ENCODE measurements at places on chromosomes 6 and 20.

DNA sequence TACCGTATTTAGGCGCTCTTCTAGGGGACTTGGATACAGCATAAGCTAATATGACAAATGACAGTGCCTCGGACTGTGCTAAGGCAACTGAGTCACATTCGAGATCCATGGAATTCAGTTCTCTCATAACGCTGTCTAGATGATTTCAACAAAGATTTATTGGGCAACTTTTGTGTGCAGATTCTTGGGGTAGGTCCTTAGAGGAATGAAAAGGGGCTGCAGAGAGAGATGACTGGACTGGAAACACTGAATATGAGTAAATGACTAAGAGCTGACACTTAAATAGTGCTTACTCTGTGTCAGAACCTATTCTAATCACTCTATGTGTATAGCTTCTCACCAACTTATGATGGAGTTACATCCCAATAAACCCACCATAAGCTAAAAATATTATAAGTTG lies 36.4 kb upstream of the MARCKS start:
- no peak for DNase-seq

DNA sequence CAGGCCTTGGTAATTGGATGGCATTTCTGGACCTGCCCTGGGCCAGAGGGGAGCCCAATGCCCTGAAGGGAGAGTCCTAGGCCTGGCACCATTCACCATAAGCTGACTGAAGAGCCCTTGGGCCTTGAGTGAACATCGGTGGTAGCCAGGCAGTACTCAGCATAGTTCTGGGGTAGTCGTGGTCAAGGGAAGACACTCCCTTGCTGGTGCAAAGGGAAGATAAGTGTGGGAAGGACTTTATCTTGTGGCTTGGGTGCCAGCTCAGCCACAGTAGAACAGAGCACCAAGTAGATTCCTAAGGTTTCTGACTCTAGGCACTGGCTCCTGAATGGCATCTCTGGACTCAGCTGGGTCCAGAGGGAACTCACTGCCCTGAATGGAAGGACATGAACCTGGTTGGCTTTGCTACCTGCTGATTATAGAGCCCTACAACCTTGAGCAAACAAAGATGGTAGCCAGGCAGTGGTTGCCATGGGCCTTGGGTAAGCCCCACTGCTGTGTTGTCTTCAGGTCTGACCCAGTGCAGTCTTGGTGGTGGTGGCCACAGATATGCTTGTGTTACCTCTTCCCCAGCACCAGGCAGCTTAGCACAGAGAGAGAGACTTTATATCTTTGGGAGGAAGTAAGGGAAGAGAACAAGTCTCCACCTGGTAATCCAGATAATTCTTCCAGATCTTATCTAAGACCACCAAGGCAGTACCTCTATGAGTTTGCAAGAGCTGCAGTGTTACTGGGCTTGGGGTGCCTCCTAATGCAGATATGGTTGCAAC lies 83.5 kb downstream of the PRDM13 start:
- no peak for DNase-seq

- DNase-seq: no peak
Observed at GRCh38 chr6:93779086-93779841, 359.9 kb upstream of the EPHA7 start.

- DNase-seq: no peak
Observed at GRCh38 chr6:157131250-157131649, 192.1 kb downstream of the TMEM242 start.

DNA sequence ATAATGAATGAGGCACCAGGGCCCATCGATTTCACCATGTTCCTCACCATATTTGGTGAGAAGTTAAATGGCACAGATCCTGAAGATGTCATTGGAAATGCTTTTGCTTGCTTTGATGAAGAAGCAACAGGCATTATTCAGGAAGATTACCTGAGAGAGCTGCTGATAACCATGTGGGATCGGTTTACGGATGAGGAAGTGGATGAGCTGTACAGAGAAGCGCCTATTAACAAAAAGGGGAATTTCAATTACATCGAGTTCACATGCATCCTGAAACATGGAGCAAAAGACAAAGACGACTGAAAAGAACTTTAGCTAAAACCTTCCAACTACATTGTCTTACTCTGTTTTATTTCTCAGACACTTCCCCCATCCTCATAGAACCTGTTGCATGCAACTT lies 21.6 kb upstream of the ZBTB22 start:
- no peak for DNase-seq

- no peak for DNase-seq
Observed at GRCh38 chr6:12439296-12439695, 149.1 kb downstream of the EDN1 start.

- no peak for DNase-seq
Observed at GRCh38 chr6:18493382-18493891, 106.3 kb downstream of the RNF144B start.

- DNase-seq: no peak
Observed at GRCh38 chr6:18100296-18100695, 22.2 kb downstream of the NHLRC1 start.

GRCh38 chr20:51497542-51498467 lies 44.7 kb downstream of the NFATC2 start:
- DNase-seq: peak; percentile 86

DNA sequence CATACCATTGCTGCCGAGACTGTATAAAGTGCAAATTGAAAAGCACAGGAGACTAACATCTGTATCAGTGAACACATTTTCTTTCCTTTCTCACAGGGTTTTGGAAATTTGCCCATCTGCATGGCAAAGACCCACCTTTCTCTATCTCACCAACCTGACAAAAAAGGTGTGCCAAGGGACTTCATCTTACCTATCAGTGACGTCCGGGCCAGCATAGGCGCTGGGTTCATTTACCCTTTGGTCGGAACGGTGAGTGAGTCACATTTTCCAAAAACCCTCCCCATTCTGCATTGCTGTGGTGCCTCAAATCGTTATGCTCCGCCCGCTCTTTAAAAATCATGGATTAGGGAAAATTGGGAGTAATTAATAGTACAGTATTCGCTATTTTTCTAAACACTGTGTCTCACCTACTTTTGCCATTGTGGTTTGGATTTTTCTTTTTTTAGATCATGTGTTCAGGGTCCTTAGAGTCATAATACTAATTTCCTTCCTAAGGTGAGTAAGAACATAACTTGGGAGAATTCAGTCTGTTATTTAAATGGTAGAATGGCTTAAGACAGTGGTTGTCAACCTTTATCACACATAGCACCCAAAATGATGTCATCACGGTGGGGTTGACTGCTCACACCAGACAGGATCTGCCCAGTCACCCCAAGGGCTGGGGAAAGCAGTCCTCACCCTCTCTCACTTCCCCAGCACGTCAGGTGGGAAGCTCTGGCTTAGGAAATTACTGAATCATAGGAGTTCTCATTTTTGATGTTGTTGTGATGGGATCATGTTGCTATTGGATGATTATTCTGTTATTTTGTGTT lies 171.6 kb downstream of the MTHFD1L start:
- DNase-seq: peak; percentile 35

- DNase-seq: peak; percentile 3
Observed at GRCh38 chr6:89859744-89860143, 30.1 kb downstream of the CASP8AP2 start.

DNA sequence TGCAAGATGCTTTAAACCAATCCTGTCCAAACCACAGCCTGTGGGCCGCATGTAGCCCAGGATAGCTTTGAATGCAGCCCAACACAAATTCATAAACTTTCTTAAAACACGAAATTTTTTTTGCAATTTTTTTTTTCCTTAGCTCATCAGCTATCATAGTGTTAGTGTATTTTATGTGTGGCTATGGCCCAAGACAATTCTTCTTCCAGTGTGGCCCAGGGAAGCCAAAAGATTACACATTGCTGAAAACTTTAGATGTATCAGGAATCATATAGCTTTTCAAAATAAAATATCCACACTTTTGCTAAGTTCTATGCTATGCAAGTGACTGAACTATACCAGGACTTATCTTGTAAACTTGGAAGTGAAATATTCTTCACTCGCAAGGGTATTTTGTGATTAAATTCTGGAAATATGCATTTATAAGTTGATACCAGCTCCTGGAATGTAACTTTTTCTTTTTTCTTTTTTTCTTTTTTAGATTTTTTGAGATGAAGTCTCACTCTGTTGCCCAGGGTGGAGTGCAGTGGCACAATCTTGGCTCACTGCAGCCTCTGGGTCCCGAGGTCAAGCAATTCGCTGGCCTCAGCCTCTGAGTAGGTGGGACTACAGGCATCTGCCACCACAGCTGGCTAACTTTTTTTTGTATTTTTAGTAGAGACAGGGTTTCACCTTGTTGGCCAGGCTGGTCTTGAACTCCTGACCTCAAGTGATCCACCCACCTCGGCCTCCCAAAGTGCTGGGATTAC lies 49.8 kb downstream of the MTHFD1L start:
- no peak for DNase-seq

GRCh38 chr6:135025775-135026174 lies 28.8 kb downstream of the HBS1L start:
- DNase-seq: no peak

- no peak for DNase-seq
Observed at GRCh38 chr6:38407192-38407591, 232.5 kb downstream of the BTBD9 start.

DNA sequence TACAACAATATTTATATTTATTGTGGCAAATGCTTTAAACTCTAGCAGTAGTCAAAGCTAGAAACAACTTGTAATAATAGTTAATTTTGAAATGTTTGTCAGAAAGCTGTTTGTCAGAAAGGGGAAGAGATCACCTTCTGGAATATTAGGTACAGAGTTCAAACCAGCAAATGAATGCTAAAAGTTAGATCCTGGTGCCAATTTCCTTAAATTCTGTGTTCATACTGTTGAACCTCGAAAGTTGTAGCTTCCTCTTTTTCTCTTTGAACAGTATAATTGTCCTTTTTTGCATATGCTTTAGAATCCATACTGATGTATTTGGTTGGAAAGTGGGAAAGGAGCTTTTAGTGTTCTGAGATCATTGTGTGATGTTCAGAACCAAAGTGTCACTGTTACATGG lies 22.4 kb downstream of the ITCH start:
- no peak for DNase-seq

- DNase-seq: no peak
Observed at GRCh38 chr6:133301835-133302234, 60.7 kb downstream of the EYA4 start.

DNA sequence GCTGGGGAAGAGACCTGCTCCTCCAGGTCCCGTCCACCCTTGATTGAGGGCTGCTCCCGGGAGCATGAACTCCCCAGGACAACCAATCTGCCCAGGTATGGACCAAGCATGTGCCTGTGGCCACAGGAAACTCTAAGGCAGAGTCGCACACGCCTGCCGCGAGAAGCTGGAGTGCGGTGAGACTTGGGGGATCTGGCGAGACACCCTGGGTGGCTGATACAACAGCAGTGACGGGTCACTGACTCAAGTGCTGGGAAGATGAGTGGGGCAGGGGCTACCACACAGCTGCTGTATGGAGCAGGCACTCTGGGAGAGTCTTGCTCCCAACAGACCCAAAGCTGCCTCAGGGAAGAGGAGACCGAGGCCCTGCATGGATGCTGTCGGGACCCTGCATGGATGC lies 40.1 kb downstream of the BFSP1 start:
- no peak for DNase-seq

DNA sequence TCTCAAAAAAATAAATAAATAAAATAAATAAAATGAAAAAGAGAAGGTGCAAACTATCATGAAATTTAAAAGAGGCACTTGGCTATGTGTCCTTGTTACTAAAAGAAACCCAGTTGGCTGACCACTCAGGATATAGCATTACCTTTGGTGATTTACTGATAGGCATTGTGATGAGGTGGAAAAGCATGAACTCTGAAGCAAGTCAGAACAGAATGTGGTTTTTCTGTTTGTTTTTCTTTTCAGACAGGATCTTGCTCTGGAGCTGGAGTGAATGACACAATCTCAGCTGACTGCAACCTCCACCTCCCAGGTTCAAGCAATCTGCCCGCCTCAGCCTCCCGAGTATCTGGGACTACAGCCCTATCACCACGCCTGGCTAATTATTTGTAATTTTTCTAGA lies 31.9 kb downstream of the ZNF184 start:
- no peak for DNase-seq

GRCh38 chr20:1301031-1301529 lies 27.9 kb downstream of the SDCBP2 start:
- peak; percentile 84 for DNase-seq

DNA sequence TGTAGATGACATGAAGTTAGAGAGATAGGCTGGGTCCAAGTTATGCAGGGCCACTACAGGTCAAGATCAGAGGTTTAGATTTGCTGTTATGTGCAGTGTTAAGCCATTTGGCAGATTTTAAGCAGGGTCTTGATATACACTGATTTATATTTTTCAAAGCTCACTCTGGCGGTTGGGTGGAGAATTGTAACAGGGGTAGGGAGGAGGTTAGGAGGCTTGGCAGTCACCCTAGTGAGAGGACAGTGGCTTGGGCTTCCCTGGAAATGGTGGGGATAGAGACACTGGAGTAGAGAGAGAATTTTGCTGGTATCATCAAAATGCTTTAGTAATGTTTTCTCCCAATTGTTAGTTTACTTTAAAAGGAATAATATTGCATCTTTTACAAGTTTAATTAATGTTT lies 149.5 kb upstream of the SUPT3H start:
- no peak for DNase-seq

GRCh38 chr6:79824202-79824601 lies 123.2 kb downstream of the ELOVL4 start:
- DNase-seq: no peak

DNA sequence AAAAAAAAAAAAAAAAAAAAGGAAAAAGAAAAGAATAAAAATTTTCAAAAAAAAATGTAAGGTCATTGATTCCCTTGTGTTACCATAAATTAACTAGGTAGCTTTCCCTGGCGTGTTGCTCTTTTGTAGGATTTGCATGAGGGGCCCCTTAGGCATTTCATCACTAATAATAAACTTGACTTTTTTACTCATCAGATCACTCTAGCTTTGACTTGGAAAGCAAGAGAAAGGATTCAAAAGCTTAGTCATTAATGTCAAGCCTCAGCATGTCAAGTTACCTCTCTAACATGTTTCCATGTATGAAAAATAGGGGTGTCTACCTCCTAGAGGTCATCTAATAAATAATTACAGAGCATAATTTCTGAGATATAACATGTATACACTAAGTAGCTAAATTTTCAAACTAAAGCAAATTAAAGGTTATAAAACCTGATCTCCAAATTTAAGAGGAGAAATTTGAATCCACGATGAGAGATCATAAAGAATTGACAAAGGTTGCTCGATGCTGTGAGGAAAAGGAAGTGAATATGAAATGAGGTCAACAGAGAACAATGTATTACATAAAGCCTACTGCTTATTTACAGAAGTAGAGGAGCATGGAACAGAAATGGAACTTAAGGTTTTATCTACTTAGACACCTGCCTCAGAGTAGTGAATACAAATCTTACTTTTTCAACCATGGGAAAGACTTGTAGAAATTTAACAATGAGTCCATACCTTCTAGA lies 86.8 kb downstream of the ARHGAP18 start:
- DNase-seq: no peak

DNA sequence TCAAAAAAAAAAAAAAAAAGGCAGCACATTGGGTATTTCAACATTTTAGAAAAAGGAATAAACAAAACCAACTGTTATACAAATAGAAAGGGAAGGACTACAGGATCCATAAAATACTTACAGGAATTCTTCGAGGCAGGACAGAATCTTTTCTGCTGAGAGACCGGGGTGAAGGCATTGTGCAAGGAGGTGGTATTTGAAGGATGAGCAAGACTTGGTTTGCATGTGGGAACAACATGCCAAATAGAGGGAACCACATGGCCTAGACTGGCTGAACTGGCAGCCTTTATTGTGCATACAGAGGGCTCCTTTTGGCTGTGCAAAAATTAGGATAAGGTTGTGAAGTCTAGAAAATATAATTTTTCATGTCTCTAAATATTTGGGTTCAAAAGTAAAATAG lies 62.9 kb downstream of the SCAND1 start:
- DNase-seq: no peak
